ENCODE measurements at places on chromosomes 2 and 18.

DNA sequence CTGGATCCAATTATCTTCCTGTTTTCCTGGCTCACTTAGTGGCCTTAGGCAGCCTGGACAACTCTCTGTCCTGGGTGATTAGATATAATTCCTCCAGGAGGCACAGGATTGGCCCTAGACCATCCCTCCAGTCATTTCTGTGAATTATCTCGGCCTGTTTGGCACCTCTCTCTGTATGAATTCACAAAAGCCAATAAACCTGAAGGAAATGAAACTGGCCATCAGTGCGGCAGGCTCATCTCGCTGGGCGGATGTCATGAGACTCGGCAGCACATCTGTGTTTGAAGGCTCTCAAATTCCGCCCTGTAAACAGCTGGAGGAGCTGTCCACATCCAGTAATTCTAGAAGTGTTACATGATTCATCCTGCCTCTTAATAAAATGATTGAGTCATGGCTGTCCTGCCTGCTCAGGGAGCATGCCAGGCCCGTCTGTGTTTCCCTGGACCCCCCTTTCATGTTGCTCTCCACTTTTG is 38.6 kb downstream of the ACOXL start:
- DNase-seq = no peak

GRCh38 chr2:143623231-143623908 is 494.2 kb downstream of the ARHGAP15 start:
- DNase-seq = no peak

DNA sequence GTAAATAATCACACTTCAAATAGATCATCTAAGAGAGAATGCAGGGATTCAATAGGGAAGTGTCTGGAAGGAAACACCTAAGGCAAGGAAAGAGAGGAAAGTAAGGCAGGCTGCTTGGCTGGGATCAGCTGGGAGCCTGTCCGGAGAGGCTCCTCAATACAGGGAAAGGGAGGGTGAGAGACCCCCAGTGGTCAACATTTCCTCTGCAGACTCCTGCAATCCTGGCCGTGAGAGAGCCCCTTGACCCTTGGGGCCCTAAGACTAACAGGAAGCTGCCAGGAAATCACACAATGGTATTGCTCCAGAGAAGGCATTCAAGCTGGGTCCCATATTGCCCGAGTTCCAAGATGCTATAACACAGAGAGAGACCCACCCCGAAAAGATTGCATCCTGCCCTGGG is 549.4 kb downstream of the NYAP2 start:
- DNase-seq = no peak

- DNase-seq = no peak
Measured at GRCh38 chr18:75157851-75158250, 51.1 kb downstream of the PTGR3 start.

DNA sequence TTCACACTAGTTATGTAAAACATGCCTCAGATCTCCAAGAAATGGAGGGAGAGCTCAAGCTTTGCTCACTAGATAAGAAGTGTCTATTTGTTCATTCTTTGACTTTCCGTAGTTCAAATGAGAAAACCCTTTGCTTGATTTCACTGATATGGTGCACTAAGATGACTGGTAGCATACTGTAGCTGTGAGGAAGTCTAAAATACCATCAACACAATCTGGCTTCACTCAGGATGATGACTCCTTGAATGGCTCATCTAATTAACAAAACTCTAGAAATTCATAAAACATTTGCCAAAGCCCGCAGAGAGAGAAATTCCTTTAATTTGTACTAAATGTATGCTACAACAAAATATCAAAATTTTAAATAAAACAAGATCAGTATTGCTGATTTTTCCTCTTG is 152.8 kb upstream of the STK17B start:
- DNase-seq = no peak

GRCh38 chr2:108594982-108595464 is 60.8 kb downstream of the LIMS1 start:
- DNase-seq = no peak

DNA sequence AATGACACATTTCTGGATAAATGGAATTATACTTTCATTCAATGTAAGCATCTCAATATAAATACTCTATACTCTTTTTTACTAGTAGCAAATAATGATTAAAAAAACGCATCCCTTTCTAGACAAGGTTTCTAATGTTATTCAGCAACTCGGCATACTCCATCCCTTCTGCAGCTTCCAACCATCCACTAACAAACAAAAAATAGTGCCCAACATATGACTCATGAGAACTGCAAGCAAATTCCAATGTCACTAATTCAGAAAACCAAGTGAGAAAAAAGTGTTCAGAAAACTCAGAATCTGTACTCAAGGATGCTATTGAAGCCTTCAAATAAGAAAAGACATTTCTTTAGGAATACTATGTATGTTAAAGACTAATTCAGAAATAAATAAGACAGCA is 140.0 kb downstream of the BAZ2B start:
- DNase-seq = no peak

DNA sequence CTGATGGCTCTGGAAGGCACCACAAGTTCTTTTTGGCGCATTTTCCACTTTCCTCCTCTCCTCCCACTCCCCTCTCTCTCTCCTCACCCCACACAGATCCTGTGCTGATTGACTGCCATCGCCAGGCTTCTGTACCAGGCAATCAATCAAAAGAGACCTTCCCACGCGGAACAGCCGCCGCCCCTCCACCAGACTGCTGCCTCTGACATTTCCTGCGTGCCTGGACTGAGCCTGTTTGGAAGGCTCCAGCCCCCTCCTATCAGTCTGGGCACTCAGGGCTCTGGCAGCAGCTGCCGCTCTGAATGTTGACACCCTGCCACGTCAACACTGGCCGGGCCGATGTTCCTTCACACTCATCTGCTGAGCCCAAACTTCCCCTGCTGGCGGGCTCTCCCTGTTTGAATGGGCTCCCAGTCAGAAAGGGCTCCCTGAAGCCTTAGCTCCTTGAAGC is 467.7 kb downstream of the EPHA4 start:
- peak; percentile 90 for DNase-seq

DNA sequence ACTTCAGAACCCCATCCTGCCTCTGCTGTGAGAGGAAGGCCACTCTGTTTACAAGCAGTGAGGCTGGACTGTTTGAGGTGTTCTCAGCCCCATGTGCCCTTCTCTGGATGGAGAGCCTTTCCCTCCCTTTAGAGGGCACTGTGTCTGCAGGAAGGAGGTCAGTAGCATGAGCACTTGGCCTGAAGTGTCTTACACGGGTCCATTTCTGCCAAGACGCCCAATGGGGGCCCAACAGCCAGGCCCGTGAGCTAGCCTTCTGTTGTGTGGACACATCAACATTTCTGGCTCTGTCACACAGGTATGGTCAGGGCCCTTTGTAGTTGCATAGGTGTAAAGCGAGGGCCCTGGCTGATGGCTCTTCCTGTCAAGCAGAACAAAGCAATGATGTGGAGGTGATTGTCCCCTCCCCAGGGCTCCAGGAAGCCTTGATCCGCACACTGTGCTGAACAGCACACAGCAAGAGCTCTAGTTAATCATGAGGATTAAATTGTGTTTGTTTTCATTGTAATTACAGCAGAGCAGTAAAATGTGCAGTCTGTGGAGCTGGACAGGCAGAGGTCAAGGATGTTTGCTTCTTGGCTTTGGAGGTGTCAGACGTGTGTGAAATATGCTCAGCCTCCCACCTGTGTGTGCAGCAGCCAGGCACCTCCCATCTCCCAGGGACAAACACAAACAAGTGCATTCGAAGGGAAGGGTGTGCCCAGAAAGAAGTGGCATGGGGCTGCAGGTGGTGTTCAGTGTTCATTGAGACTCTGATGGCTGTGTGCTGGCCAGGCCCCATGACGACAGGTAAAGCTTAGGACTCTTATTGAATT is 132.1 kb downstream of the SH3RF3 start:
- DNase-seq = peak; percentile 21

- DNase-seq = no peak
Measured at GRCh38 chr2:197959383-197959782, 155.0 kb downstream of the PLCL1 start.

- no peak for DNase-seq
Measured at GRCh38 chr2:102005989-102006885, 14.5 kb downstream of the IL1R2 start.

DNA sequence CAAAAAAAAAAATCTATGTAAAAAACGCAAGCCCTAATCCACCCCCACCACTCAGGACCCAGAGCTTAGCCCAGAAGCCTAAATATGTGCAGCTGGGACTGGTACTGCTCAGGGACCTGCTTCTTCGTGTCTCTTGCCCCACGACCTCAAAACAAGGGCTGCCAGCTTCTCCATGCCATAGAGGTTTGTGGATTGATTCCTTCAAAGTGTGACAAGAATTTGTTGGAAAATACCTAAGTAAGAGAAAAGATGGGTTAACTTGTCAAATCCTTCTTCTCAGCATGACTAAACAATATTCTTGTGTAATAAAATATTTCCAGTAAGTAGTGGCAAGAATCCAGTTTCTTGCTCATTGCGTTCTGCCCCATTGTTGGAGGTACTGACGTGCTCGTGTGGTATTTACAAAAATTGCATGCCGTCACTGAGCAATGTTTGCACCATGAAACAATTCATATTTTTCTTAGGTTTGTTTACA is 825 bp upstream of the SCYGR1 start:
- no peak for DNase-seq

DNA sequence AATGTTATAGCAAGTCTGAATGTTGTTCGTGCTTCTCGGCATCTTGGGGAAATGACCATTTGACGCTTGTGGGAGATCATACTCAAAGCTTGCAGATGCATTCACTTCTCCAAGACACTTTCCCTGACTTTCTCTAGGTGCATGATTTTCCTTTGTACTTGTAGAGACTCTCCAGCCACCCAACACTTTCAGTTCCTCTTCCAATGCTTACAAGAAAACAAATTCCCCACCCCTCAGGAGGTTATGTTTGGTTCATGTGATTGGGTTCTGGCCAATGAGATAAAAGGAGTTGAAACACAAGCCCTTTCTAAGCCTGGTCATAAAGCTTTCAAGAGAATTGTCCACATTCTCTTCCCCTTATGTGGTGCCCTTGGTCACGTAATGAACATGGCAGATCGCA is 156.3 kb downstream of the EPHA4 start:
- DNase-seq = no peak

DNA sequence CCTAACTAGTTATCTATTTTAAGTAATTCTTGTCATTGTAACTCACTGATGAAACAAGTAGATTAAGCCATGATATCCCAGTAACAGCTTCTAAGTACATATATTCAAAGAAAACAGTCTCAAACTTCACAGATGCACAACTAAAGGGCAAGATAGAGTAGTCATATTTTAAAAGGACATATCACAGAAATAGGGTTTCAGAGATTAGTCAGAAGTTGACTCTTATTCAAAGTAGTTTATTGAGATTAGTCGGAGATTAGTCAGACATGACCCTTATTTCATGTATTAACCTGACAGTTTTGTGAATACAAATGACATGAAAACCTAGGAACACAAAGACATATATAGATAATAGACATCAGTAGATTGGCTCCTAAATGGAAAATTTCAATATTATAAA is 15.9 kb upstream of the CHAC2 start:
- DNase-seq = no peak

- DNase-seq = no peak
Measured at GRCh38 chr2:175396696-175397095, 215.2 kb upstream of the ATP5MC3 start.

DNA sequence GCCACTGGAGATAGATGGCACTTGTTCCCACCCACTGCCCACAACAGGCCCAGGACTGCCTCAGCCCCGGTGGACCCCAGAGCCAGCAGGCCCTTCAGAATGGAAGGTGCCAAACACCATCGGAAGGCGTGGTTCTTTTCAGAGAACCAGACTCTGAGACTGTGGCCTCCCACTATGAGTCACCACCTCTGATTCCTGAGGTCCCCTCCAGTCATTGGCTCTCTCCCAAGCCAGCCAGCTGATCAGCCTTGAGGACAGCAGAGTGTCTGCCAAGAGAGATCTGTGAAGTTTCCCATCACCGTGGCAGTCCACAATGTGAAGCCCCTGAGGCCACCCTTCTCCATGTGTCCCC is 10.4 kb upstream of the MAP3K2 start:
- DNase-seq = no peak

GRCh38 chr2:201171259-201171814 is 11.6 kb upstream of the CASP10 start:
- DNase-seq = no peak

- DNase-seq = no peak
Measured at GRCh38 chr2:56232912-56233311, 49.1 kb downstream of the CCDC85A start.

- no peak for DNase-seq
Measured at GRCh38 chr2:227661025-227661649, 5.5 kb upstream of the SCYGR5 start.

DNA sequence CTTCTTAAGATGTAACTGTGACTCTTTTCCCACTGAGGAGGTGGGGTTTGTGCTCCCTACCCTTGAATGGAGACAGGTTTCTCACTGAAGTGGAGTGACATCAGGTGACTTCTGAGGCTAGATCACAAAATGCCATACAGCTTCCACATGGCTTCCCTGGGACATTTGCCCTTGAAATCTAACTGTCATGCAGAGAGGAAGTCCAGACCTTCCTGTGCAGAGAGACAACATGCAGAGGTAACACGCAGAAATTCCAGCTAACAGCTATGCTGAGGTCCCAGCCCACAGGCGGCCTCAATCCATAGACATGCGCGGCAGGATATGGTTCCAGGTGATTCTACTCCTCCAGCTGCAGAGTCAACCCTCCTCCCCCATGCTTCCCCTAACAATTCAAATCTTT is 119.0 kb downstream of the TRIB2 start:
- DNase-seq = no peak

DNA sequence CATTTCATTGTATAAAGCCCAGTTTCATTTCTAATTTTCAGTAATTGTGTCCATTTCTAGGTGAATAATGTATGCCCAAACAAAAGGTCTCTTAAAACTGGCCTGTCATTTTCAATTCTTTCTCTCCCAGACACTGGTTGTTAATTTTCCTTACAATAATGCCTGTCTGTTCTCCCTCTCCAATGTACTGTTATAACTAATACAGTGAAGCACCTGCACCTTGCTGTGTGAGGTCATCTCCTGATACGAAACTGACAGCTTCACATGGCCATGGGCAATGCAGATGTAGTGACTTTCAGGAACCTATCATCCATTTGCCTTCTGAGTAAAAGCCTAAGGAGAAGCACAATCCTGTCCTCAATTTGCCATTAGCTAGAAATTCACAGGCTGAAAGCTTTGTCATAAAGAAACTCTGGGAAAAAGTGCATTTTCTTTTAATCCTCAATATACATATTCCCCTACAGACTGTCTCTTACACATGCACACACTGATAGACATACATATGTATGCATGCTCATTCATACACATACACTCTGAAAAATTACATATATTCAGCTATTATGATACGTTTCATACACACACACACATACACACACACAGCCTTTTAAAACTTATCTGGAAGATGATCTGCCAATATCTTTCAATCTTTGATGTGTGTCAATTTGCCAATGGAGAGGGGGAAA is 1030.3 kb downstream of the TDRD15 start:
- no peak for DNase-seq

GRCh38 chr2:5102823-5103222 is 589.4 kb upstream of the SOX11 start:
- DNase-seq = no peak

Measured in posterior cingulate gyrus (tissue), 11 donors.